Mesenteric fat pad (tissue), 1 donor: ENCODE measurements at places on chromosomes 3 and 15.
A peak's percentile ranks its signal among the peaks of the same experiment; 100 is the strongest.

GRCh38 chr15:99253381-99254090 is 2.3 kb downstream of the LRRC28 start:
- DNase-seq, result no peak

DNA sequence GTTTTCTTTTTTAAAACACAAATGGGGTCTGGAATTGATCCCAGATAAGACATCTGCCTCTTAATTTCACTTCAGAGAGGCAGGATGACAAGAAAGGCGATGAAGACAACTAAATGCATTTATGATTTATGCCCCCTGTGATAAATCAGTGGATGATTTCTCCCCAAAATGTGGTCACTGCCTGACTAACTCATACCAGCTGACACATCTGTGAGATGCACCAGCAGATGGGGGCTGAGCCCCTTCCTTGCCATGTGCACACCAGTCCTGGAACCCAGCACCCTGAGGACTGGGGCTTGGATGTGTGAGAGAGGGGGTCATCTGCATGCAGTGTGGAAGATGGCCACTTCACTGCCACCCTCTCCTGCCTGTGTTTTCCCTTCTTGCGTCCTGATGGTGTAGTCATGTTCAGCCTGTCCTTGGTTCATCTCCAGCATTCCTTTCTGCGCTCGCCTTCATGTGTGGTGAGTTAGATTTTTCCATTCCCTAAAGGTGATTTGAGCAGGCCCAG is 264.3 kb downstream of the LRTM1 start:
- no peak for DNase-seq

- DNase-seq, result no peak
Measured at GRCh38 chr15:41498657-41499056, 5.0 kb downstream of the ITPKA start.

GRCh38 chr3:147400111-147400510 is 6.2 kb downstream of the ZIC4 start:
- no peak for DNase-seq

GRCh38 chr15:44668921-44669320 is 5.5 kb upstream of the SPG11 start:
- DNase-seq, result no peak

- no peak for DNase-seq
Measured at GRCh38 chr3:124976383-124976782, 41.8 kb upstream of the MUC13 start.

GRCh38 chr15:62165104-62165792 is at the start of gene C2CD4B:
TSS of gene C2CD4B (minus strand) at chr15:62165285. CDS start at chr15:62164984, 301 bp downstream.
- DNase-seq, result peak; percentile 92

DNA sequence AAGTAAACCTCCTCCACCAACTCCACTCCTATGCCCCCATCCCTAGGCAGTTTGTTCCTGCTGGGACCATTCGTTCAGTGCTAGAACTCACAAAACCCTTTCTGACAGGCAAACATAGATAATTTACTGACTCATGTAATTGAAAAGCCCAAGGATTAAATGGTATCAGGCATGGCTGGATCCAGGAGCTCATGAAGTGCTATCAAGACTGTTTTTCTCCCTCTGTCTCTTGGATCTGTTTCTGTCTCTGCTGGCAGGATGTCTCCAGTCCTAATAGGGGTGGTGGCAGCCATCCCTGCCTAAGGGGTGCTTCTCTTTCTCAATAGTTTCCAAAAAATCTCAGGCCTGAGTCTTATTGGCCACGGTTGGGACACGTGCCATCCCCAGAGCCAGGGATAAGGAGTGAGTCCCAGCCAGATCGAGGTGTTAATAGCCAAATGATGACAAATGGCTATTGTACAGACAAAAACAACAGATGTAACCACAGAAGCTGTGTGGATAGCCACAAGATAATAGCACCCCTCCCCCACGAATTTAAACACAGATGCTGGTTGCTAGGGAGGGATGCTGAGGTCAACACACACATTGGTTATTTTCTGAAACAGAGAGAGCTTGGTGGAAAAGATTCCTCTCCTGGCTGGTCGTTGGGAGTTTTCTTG is 168.6 kb downstream of the SHQ1 start:
- DNase-seq, result no peak

GRCh38 chr3:71207632-71208031 is 375.9 kb downstream of the FOXP1 start:
- DNase-seq, result no peak

DNA sequence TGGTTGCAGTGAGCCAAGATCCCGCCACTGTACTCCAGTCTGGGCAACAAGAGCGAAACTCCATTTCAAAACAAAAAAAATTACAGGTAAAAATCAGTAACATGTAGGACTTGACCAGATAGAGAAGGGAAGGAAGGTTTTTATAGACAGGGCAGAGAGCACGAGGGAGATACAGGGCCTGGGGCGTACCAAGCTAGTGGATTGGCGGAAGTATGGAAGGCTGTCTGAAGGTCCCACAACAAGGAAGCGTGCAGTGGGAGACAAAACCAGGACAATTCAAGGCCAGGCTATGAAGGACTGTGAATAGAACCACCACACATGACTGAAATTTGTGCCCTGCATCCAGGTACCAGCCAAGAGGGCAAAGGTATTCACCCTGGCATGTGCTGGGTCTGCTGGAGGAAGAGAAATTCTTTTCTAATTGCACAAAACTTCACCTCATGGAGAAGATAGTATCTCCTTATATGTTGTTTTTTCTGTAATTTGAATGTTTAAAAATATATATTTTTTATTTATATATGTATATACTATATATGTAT is 33.0 kb upstream of the BCL2A1 start:
- no peak for DNase-seq

DNA sequence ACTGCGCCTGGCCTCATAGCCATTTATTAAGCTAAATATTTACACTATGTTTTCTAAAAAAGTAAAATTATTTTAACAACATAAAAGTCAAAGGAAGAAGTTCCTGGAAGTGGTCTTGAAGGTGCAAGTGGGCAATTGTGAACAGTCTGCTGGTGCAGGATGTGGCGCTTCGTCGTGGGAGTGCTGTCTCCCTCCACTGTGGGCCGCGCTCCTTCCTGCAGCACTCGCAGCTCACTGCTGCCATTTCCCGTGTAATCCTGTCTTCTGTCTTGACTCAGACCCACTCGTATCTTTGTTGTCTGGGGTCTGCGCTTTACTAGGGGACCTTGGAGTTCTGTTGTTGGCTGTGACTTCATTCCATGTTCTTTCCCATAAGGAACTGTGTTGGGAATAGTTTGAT is 56.3 kb downstream of the APBA2 start:
- peak; percentile 20 for DNase-seq

DNA sequence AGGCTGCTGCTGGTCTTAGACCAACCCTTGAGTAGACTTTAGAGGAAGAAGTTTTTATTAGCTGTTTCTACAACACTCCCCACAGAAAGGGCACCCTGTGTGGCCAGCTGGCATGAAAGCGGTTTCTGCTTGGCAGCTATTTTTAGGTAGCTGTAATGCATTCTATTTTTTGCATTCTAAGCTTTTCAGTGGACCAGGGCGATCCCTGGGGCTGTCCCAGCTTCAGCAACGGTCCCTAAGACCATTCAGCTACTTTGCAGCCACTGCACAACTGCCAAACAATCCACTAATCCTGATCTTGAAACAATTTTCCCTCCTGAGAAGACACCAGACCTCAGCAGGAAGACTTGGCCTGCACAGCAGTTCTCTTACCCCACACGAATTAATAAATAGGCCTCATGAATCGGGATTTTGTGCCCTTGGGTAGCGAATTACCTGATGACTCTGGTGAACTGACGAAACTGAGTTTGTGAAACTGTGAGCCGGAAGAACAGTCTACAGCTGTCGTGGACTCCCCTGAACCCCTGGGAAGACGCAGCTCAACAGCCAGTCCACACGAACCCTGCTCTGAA is 14.6 kb upstream of the TFRC start:
- DNase-seq, result no peak

DNA sequence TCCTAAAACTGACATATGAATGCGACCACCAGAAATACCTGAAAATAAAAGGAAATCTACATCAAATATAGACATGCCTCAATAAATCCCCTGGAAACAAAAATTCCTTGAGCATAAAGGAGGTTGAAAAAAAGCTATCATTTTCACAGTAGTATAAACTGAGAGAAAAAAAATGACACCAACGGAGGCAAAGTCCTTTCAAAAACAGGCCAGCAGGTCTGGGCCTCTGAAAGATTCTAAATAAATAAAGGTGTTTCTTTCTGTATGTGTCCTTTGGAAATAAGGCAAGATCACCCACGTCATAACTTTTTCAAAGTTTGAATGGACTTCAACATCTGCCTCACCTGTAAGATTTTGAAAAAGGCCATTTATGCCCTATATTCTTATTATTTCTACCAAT is 5.0 kb downstream of the CLPX start:
- DNase-seq, result no peak

DNA sequence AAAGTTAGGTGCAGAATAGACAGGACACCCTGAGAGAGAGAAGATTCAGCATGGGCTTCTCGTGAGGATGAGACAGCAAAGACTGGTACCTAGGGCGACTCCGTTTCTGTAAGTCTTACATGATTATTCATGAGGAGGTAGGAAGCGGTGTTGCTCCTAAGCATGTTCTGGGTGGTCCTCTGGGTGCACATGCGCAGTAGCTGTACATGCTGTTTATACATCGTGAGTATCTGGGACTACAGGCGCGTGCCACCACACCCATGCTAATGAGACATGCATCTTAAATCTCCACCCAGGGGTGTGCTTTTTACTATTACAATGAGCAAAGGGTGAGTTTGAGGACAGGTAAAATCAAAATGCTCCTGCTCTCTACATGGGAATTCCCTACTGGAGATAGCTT is 12.3 kb downstream of the ALPK3 start:
- DNase-seq, result no peak
